ENCODE measurements at places on chromosomes 3 and 15.

- DNase-seq = no peak
These were observed 3.4 kb downstream of the PDZRN3 start for GRCh38 chr3:73621388-73621787.

DNA sequence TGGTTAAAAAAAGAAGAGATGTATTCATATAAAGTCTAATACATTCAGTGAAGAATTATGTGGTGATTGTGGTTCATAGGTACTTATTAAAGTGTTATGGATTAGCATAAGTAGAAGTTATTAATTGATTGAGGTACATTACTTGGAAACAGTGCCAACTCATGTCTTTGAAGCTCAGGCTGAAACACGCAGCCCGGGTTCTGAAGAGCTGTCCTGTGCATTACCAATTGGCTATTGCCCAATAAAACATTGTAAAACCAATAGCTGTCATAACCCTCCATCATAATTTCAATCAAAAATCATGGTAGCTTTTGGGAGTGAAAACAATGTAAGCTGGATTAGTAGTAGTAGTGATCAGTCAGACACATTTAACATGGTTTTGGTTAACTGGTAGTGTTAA, 560.1 kb downstream of the MCTP2 start:
- no peak for DNase-seq

DNA sequence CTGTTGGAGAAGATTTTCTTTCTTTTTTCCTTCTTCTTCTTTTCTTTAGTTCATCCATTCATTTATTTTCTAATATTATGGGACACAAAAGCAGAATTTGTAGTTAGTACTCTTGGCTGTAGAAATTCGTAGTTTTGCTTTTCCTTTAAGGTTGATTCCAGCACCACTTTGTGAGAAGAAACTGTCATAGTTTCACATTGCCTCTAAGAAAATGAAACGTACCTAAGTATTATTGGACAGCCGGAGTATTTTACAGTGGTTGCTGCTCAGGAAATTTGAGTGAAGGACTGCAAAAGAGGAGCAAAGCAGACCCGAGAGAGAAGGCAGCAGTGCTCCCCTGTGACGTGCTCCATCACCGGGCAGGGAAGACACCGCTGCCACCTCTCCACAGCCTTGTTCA, 48.1 kb downstream of the PLCL2 start:
- DNase-seq = no peak

GRCh38 chr3:87805670-87806069, 253.1 kb downstream of the CGGBP1 start:
- DNase-seq = no peak

GRCh38 chr3:69092030-69092516, 7.3 kb downstream of the ARL6IP5 start:
- DNase-seq = no peak

- no peak for DNase-seq
These were observed 164.6 kb upstream of the ARHGEF26 start for GRCh38 chr3:153956613-153957012.

DNA sequence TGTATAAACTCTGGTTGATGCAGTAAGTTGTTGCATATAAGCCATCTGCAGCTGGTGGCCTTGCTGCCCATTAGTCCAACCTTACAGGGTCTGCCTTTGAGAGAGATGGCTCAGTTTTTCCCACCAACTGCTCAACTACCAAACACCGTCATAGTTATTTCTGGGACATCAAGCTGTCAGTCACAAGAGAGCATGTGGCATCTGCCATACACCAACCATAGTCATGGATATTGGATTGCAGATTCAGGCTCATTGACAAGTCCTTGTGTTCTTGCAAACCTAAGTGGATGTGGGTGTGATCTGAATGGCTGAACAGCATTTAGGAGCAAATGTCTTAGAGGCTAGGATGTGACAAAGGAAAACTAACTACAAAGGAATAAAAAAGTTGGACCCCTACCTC, 137.6 kb downstream of the ADAMTS17 start:
- no peak for DNase-seq

GRCh38 chr3:112555535-112556170, 6.1 kb downstream of the ATG3 start:
- DNase-seq = no peak

- no peak for DNase-seq
These were observed 164.5 kb downstream of the WNT7A start for GRCh38 chr3:13715167-13715954.

DNA sequence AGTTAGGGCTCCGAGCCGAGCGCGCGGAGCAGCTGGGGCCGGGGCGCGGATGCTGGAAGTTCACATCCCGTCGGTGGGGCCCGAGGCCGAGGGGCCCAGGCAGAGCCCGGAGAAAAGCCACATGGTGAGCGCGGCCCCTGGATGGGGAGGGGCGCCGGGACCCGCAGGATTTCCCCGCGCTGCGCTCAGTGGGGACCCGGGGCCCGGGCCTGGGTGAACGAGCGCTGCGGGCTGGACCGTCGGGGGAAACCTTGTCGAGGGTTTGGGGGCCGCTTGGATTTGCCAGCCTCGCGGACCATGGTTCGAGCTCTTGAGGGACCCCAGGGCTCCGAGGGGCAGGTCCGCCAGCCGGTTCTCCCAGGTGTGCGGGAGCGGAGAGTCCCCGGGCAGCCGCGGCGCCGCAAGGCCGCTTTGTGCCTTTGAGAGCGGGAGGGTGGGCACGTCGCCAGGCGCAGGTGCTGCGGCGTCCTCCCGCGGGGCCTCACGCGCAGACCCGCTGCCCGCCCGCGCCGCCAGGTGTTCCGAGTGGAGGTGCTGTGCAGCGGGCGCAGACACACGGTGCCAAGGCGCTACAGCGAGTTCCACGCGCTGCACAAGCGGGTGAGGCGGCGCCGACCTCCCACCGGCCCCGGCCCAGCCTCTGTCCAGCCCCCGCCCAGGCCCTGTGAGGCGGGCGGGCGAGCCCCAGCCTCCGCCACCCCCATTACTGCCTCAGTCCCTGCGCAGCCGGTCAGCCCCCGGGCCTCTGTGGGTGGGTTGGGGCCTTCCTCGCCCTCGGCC, at the start of gene SNX22:
Gene SNX22 (plus strand): TSS at position 5 of the 780 bp plus-strand sequence. CDS start 45 bp downstream, at position 50.
- DNase-seq = no peak
